ENCODE measurements at places on chromosomes 6 and 20.

DNA sequence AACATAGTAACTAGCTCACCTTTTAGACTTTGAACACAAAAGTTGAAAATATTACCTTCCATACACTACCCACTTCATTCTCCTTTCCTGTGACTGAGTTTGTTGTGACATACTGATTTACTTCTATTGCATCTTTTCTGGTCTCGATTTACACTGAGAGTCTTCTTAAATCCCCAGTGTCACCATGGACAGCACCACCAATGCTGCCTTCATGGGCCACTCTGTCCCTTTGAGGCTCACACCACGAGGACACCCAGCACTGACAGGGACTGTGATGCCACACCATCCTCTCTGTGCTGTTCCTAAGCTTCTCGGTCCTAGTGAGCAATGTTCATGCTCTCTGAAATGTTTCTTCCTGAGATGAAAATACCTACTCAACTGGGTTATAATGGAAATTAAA is 337.1 kb upstream of the IRAK1BP1 start:
- no peak for DNase-seq

DNA sequence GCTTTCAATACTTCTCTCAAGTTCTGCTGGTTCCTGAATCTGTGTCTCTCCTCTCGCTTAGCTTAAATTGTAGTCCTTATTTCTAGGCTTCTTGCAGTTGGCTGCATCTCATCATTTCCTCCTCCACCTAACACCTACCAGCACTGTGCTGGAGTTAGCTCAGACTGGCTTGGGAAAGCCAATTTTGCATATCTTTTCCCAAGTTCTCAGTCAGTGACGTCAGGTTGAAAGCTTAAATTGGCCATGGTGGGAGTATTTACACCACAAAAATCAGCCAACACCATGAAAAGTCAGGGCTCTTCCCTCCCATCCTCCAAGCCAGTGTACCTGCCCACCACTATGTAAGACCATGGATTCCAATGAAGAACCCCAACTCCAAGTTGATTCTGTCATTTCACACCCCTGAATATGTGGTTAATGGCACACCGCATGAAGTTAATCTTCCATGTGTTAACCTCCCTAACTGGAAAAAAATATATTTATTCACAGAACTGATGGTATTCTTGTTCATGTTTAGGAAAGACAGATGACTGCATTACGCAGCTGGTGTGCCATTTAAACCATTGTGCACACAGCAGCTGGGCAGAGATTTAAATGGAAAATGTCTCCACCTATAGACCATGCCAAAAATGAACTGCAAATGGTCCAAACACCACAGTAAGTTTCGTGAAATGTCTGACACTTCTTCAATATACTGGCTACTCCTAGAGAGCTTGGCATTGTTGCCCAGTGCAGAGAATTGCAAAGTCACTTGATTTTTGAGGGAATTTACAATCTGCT is 274.1 kb upstream of the MAP3K7 start:
- no peak for DNase-seq

DNA sequence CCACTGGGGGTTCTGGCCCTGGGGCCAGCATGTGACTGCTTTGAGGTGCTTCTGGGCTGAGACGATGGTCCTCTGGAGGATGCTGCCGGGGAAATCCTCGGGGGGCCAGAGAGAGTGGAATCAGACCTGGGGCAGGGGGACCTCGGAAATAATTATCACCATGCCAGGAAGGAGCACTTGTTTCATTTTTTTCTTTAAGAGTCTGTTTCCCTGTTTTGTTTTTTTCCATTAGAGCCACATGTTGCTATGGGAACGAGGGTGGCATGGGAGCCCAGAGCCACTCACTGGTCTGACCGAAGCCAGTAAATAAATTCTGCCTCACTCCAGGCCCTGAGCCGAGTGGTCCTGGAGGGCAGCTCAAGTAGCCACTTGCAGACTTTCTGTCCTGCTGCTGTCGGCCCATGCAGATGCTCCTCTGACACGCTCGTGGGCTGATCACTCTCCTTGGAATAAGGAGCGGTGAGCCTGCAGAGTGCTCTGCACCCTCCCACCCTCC is 365.1 kb downstream of the ZFAND3 start:
- DNase-seq: no peak

- DNase-seq: no peak
Measured at GRCh38 chr6:16436550-16436949, 198.2 kb downstream of the GMPR start.

DNA sequence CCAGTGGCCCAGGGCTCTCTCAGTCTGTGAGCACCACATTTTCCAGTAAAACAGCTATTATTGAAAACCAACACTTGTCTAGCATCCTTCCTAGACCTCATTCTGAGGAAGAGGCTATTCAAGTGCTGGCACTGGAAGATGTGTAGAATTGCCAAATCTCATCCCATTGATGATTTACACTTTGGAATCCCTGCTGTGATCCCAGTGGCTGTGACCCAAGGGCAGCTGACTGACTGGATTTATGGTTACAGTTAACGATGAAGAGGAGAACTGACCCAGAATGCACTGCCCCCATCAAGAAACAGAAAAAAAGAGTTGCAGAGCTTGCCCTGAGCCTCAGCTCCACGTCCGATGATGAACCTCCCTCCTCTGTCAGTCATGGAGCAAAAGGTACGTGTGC is 2.4 kb downstream of the CMTR1 start:
- DNase-seq: no peak

- no peak for DNase-seq
Measured at GRCh38 chr6:149642829-149643580, 5.5 kb downstream of the KATNA1 start.

- no peak for DNase-seq
Measured at GRCh38 chr6:159963111-159963510, 5.8 kb upstream of the IGF2R start.

DNA sequence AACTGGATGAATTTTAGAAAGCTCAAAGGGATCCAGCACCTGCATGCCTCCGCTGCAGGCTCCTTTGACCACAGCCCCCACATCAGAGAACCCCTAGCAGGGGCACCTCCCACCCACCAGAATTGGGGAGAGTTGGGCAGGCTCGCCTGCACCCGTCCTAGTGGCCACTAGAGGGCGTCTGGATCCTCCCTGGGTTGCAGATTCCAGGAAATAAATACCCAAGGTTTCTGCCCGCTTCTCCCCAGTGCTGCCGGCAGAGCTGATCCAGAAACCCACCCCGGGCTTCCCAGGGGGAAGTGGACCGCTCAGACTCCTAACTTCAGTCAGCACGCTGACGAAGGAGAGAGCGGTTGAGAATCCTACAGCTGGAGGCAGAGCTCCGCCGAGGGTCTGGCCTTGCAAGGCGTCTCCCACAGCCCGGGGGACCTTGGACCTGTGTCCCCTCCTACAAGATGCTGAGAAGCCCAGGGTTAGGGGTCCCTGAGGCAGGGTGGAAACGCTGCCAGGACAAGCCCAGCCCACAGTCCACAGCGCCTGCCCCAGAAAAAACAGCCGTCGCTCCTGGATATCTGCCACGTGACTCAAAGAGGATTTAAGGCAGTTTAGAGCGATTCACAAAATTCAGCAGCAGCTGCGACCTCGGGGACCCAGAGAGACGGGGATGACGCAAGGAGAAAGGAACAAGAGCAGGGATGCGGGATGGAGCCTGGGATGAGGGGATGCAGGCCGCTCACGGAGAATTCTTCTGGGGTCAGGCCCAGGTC is 32.6 kb upstream of the PHACTR3 start:
- DNase-seq: no peak

DNA sequence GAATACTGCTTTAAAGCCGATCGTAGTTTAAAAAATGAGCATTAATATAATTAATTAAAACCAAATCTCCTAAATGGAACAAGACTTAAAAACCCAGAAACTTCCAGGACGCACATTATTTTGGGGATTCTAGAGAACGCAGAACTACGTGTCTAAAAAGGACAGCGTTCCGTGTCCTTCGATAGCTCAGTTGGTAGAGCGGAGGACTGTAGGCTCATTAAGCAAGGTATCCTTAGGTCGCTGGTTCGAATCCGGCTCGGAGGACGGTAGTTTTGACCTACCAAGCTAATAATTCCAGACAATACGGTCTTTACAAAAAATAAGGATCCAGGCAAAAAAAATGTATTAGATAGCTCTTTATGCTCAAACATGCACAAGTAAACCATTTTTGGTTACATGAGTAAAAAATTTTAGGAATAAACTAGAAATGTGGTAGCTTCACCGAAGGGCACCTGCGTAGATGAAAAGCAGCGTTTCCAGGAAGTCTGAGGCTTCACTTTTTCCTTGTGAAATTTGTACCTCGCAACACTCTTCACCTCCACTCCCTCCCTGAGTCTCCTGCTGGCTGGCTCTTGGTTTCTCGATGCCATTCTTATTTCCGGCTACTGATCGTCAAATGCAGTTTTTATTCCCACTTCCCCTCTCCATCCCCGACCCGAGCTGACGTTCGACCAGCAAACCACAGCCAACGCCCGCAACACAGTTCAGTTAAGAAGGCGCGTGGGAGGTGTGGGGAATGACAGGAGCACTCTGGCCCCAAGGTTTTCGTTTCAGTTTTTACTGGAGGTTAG is 19.6 kb upstream of the ABT1 start:
- no peak for DNase-seq

DNA sequence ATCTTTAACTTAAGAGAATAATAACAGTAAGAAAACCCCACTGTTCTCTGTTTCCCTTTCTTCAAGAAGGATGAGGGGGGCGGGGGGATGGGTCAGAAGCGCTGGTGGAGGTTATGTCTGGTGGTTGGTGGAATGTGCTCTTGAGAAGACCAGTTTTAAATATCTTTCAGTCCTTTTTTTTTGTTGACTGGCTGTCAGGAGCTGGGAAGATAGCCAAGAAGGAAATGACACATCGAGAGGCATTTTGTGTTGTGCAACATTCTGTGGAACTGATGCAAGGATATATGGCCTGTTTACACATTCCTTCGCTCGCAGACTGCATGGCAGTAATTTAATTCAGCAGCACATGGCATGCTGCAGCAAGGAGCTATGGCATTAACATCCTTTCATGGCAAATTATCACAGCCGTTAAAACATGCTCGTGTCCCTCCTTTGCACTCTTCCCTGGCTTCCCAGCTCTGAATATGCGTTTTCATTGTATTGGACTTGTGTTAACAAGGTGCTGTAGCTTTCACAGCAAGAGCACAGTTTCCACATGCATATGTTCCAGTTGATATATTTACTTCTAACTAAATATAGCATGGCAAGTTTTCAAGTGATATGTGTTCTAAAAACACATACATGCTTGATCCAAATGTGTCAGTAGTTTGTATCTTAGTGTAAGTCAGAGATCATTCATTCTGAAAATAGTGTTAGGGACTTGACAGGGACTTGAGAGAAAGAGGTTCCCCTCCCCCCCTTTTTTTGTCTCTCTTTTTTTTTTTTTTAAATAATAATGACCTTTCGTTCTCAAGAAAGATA is 68.2 kb upstream of the SUPT3H start:
- DNase-seq: no peak

GRCh38 chr20:57388953-57389694 is 2.1 kb upstream of the RBM38 start:
- DNase-seq: no peak

- DNase-seq: no peak
Measured at GRCh38 chr20:17910828-17911294, 57.7 kb downstream of the SNX5 start.

DNA sequence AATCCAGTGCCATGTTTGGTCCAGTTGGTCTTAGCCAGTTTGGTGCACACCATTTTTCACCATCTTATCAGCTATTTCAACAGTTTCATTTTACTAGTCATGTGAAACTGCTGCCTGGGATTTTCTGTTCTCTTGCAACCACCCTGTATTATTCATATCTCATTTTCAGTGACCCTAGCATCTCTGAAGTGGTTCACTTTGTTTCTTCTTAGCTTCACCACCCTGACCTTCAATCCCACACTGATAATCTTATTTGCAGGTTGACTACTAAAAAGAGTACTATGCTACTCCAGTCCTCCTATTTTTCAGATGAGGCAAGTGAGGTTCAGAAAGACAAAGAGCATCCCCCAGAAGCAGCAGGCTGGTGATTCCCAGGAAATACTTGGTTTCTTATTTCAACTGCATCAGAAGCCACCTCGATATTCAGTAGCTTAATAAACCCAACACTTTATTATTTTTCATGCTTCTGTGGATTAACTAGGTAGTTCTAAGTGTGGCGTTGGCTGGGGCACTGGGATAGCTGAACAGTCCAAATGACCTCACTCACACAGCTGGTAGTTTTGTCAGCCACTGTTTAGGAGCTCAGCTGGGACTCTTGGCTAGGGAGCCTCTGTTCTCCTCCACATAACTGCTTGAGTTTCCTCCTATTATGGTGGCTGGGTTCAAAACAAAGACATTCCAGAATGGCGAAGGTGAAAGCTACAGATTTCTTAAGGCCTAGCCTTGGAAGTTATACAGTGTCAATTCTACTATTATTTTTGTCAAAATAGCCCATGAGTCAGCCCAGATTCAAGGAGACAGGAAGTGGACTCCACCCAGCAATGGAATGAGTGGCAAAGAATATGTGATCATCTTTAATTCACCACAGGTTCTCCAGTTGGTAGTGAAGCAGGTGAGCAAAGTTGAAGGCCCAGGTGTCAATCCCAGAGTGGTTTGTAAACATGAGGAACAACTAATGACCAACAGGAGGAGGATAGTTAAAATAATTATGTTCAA is 40.6 kb downstream of the BPIFB4 start:
- DNase-seq: no peak

GRCh38 chr20:57460781-57461465 is 64.0 kb downstream of the CTCFL start:
- DNase-seq: no peak

GRCh38 chr6:17985934-17986655 is 1.3 kb downstream of the KIF13A start:
- DNase-seq: no peak

- DNase-seq: no peak
Measured at GRCh38 chr6:96563853-96564252, 925 bp downstream of the FHL5 start.

DNA sequence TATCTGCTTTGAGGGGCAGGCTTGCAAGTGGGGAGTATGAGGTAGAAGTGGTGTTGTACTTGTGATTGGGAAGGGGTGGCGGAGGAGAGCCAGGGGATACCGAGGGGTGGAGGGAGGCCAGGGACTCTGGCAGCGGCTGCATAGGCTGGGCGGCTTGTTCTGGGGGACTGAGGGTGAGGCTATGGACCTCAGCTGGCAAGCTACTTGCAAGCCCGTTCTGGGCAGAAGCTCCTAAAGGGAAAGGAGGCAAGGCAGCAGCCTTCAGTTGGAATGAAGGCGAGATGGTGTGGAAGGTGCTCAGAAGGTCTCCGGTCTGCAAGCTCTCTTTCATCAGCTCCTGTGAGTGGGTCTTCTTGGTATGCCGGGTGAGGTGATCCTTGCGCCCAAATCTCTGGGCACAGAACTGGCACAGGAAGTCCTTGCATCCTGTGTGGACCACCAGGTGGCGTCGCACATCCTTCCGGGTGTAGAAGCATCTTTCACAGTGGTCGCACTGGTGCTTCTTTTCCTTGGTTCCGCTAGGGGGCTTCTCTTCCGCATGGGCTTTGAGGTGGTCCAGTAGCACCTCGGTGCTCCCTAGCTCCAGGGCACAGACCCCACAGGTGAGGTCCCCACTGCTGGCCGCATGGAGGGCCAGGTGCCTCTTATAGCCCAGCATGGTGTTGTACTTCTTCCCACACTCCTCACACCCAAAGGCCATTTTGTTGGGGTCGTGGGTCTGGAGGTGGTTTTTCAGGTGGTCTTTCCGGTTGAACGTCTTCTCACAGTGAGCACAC is 66.0 kb downstream of the PLAGL1 start:
- no peak for DNase-seq

- no peak for DNase-seq
Measured at GRCh38 chr6:82877213-82878195, 188.1 kb downstream of the UBE3D start.

All from NCI-H2081 treated with DMSO at 0.1 percent for 48 hours (cell line).